Camera-type eye (tissue), 1 donor: ENCODE measurements at places on chromosomes 1 and 21. TPM values are rescaled to one million over a fixed set of nuclear protein-coding genes. Genes with fewer than 3 reads are reported as not detected.

The SLC26A9 gene
- not detected for total RNA-seq

The SPATA45 gene
- not detected for total RNA-seq

The NUAK2 gene
- 7.4 TPM for total RNA-seq

The MARK1 gene
- total RNA-seq, result 25.6 TPM

The FAM72D gene
- total RNA-seq, result 0.66 TPM

The PTAFR gene
- 2.0 TPM for total RNA-seq

The SLAMF9 gene
- not detected for total RNA-seq

The MYOG gene
- 19.8 TPM for total RNA-seq

The CCT8 gene
- total RNA-seq, result 147 TPM

The F13B gene
- not detected for total RNA-seq

The GBP2 gene
- 11.4 TPM for total RNA-seq

The ALPL gene
- 12.6 TPM for total RNA-seq

The TMEM201 gene
- total RNA-seq, result 28.5 TPM

The MROH9 gene
- total RNA-seq, result not detected

The OR2C3 gene
- total RNA-seq, result not detected

The BTBD8 gene
- 151 TPM for total RNA-seq

The AGPAT3 gene
- 74.8 TPM for total RNA-seq

The CHRM3 gene
- total RNA-seq, result 22.9 TPM

The LRRC3 gene
- total RNA-seq, result 3.4 TPM

The PAQR6 gene
- total RNA-seq, result 4.6 TPM

The C1QC gene
- total RNA-seq, result 18.2 TPM

The NDUFS2 gene
- 103 TPM for total RNA-seq

The LHX8 gene
- not detected for total RNA-seq

The S100A7A gene
- total RNA-seq, result not detected

The KCNE2 gene
- total RNA-seq, result not detected

The OR6K3 gene
- not detected for total RNA-seq

The HIVEP3 gene
- total RNA-seq, result 4.7 TPM

The CHI3L1 gene
- total RNA-seq, result 6.3 TPM

The TOR1AIP1 gene
- 95.2 TPM for total RNA-seq

The KRTAP10-12 gene
- total RNA-seq, result not detected

The TSSK3 gene
- 0.55 TPM for total RNA-seq

The CA14 gene
- total RNA-seq, result 49.1 TPM

The LRRC53 gene
- total RNA-seq, result 0.11 TPM

The EPHA2 gene
- total RNA-seq, result 84.2 TPM

The TFF3 gene
- total RNA-seq, result 3.6 TPM

The CLCA2 gene
- 1.3 TPM for total RNA-seq

The KRTCAP2 gene
- 51.1 TPM for total RNA-seq

The PLD5 gene
- 9.5 TPM for total RNA-seq

The AMY2A gene
- 0.44 TPM for total RNA-seq

The JAM2 gene
- 55.3 TPM for total RNA-seq

The AGT gene
- 4.8 TPM for total RNA-seq

The PGLYRP4 gene
- total RNA-seq, result 0.27 TPM

The CYP4A22 gene
- total RNA-seq, result not detected

The PTPN22 gene
- total RNA-seq, result 3.0 TPM

The SEC16B gene
- total RNA-seq, result 16.1 TPM

The NUP210L gene
- 0.11 TPM for total RNA-seq

The KCND3 gene
- total RNA-seq, result 16.2 TPM

The SYF2 gene
- total RNA-seq, result 51.0 TPM

The NGF gene
- total RNA-seq, result 3.4 TPM

The KRTAP12-2 gene
- not detected for total RNA-seq

The ATP1A2 gene
- total RNA-seq, result 50.0 TPM

The LIN9 gene
- 11.3 TPM for total RNA-seq

The LMOD1 gene
- 23.3 TPM for total RNA-seq
